ENCODE measurements at places on chromosomes 1 and 21.

GRCh38 chr1:156157506-156157905 lies 4.1 kb downstream of the SEMA4A start:
- no peak for DNase-seq

GRCh38 chr1:207186503-207186902 lies 82.5 kb downstream of the C4BPA start:
- no peak for DNase-seq

DNA sequence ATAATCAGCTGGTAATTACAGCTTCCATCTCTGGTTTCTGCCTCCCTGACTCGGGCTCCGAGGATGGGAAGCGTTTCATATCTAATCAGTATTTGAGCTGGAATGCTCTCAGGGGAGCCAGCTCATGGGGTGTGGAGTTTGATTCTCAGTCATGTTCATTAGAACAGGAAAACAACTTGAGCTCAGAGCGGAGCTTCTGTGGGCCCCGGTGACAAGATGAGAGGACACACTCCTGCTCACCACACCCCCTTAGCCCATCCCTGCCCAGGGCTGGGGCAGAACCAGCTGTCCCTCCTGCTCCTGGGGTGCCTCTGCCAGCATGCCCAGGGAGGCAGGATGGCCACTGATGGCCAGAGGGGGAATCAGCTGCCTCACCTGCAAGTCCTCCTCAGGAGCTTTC lies 726.0 kb downstream of the PTPRU start:
- no peak for DNase-seq

DNA sequence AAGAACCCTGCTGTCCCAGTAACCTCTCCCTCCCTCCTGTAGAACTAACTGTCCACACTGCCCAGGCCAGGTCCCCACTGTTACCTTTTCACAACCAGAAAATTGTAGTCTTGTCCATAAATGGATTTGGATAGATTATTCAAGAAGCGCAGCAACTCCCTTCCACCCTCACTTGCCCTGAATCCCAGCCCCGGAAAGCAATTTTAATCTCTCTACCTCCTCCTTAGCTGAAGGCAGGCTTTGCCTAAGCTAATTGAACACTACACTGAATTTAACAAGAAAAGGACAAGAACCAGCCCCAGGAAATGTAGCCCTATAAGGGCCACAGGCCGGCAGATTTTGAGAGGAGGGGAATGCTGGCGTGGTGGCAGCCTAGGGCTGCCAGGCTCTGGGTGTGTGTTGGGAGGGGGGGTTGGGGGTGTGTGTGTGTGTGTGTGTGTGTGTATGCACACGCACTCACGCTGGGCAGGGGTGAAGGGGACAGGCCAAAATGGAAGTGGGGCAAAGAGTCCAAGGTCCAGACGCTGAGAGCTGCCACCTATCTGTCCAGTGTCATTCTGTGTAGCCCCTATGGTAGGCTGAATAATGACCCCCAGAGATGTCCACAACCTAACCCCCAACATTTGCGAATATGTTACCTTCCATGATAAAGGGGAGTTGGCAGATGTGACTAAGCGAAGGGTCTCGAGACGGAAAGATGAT lies 10.8 kb upstream of the IFNGR2 start:
- DNase-seq = no peak

DNA sequence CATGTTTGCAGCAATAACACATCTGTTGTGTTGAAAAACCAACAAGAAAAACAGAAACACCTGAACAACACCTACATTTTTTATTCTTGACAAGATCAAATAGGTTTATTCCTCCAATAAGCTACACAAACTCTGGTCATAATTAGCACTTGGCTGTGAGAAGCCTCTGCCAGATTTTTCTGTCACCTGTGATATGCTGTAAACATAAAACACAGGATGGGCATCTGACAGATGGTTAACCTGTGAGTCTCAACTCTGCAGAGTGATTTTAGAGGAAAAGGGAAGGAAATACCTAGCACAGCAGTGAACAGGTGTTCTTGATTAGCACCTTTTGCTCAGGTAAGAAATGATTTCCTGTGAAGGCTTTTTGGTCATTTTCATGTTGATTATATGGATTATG lies 175.4 kb upstream of the COA6 start:
- DNase-seq = no peak

GRCh38 chr1:67696708-67697107 lies 11.7 kb downstream of the GADD45A start:
- DNase-seq = no peak

DNA sequence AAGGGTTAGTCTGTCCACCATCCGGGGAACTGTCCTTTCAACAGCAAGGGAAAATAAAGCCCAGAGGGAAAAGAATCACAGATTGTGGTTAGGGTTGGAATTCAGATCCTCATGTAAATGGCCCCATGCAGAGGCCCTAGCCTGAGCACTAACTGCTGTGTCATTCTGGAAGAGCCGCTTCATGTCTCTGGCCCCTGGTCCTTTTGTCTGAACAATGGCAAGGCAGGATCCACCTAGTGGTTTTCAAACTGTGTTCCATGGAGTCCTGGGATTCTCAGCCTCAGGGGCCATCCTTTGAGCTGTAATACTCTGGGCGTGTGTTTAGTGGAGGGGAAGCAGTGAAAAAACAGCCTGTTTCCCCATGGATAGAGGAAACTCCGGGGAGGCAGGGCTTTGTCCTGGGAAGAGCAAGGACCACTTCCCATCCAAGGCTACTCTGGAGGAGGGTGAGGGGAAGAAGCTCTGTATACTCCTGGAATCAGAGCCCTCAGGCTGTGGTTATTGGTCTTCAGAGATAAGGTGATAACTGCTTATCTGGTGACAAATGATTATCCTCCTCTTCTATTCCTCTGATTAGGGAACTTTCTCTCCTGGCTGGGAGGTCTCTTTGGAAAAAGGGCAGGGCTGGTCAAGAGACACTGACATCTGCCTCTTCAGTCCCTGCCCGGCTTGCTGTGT lies 19.2 kb downstream of the PAX7 start:
- DNase-seq = no peak

DNA sequence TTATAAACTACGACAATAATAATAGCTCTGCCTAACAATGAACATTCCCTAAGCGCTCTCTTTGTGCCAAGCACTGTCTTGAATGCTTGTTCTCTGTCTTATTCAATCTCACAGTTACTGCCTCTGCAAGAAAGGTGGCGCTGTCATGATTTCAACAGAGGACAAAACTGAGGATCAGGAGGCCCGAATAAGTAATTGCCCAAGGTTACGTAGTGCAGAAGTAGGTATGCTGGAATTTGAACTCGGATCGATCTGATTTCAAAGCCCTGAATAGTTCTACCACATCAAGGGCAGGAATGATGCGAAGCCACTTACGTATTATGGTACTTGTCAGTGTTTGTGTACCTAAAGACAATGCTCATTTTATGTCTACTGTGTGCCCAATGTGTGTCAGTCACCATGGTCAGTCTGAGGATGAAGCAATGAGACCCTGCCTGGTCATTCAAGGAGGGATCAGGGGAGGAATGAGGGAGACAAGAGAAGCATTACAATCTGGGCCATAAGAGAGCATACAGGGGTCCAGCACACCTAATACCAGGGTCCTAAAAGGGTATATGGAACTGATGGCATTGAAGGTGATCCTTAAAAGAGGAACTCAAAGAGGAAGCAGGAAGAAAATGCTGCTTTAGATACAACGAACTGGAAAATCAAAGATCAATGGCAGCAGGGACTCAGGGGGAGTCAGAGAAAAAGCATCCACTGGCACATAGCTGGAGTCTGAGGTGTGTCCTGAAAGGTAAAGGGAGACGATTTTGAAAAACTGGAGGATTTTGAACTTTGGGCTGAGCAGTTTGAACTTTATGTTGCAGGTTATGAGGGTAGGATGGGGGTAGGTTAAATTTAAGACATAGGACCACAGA lies 389.2 kb downstream of the PLPP3 start:
- no peak for DNase-seq

DNA sequence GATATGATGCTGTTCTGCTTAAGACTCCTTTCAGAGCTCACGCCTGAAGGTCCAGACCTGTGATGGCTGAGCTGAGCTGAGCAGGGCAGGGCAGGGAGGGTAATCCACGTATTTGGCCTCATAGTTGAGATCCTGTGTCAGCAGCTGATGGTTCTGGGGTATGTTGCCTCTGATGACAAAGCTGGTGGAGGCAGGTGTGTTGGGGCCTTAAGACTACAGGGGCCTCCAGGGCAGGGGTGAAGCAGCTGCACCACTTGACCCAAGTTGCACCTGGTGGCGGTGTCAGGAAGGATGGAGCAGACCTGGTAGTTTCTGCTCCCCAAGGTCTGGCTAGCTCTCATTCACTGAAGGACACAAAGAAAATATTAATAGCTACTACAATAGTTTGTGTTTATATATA lies 57.0 kb downstream of the FCRL5 start:
- no peak for DNase-seq

DNA sequence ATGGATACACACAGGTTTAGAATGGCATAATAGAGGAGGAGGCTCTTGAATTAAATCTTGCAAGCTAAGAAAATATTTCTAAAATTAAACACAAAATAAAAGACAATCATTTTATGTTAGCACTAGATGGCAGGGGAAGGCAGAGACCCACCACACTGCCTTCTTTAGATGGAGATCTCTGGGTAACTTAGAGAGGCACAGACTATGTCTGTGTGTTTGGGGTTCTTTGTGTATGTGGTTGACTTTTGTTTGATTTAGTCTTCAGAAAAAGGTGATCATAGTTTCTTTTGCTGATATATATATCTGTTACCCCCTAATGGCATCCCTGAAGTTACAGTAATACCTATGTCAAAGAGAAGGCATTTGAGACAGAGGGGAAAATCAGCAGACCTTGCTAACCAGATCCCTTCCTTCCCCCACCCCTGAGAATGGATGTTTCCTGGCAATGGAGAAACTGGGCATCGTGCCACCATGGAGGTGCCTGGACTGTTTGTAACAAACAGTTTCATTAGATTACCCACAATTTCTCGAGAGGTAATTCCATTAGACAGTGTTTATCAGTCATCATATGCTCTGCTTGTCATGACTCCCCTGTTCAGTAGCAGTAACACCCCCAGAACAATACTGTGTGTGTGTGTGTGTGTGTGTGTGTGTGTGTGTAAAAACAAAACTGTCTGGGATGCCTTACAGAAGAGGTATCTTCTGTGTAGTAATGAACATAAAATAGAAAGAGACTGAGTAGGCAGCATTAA lies 228.3 kb upstream of the DEPDC1 start:
- no peak for DNase-seq

- DNase-seq = no peak
Observed at GRCh38 chr1:16630661-16631247, 17.4 kb upstream of the NBPF1 start.

DNA sequence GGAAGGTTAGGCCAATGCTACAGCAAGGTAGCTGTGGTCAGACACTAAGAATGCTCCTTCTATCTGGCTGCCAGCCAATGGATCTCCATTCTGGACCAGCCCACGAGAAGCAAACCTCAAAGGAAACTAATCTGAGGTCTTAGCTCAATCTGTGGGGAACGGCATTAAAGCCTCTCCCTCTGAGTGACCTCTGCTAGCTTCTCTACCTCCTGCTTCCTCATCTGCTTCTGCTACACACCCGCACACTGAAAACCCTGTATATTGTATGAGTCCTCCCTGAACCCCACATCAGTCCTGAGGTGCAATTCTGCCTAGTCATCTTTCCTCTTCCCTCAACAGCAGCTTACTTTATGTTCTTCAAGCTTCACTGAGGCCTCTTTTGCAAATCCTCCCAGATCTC lies 6.9 kb upstream of the GALE start:
- DNase-seq = no peak

DNA sequence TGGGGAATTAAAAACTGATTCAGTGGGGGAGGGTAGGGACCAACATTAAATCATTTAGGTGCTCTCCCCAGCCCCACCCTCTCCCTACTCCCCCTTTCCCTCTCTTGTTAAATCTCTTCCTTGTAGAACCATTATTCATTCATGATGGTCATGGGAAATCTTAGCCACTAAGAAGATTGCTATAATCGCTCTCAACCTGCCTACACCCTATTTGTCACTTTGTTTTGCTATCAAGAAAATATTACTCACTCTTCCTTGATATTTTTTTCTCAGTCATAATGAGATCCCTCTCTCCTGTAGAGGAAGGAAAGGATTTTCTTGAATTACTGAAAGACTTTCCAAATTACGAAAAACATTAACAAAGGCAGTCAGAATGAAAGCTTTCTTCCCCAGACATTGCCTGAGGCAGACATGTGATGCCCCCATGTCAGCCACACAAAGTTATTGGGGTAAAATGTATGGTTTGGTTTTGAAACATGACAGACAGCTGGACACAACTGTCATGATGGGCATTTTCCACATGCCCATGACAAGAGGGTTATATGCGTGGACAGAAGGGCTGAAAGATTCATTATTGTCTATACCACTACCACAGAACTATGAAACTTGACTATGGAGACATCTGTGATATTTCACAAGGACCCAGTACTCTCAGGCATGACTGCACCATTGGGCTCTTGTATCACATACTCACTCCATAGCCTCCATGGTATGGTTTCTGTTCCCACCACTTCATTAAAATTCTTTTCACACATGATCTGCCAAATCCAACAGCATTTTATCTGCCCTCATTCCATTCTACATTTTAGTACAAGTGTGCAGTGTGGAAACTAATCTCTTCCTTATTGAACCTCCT lies 420.1 kb downstream of the DISC1 start:
- DNase-seq = no peak

GRCh38 chr21:35321322-35322200 lies 272.5 kb upstream of the RUNX1 start:
- no peak for DNase-seq

DNA sequence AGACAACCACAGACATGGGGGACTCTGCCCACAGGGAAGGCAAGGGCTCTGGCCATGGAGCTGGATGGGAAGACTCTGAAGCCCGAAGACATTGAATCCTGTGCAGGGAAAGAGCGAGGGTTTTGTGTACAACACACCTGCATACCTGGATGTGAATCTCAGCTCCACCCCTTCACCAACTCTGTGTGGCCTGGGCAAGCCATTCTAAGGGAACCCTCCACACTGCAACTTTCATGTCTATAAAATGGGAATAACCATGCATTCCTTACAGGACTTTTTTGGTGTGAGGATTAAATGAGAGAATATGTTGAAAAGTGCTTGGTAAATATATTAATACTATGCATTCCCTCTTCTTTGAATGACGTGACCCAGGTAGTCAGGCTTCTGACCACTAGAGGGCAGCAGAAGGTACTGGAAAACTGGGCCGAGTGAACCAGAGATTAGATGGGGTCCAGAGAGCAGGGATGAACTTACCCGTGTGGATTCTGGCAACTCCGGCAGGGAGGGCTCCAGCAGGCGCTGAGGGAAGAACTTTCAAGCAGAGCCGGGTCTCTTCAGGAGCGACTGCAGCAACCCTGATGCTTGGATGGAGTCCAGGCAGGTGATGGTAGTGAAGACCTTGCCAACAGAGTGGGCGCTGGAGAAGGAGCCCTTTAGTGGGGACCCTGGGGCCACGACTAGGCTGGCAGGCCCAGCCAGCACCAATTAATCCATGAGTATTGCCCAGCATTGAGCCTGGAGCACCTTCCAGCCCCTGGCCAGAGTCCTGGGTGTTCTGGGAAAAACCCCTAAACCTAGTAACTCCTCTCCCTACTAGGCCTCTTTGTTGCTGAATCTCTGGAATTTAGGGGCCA lies 834 bp upstream of the ELF3 start:
- DNase-seq = no peak

GRCh38 chr1:91555821-91556531 lies 55.3 kb downstream of the CDC7 start:
- no peak for DNase-seq
